ENCODE measurements at places on chromosomes 16 and 17.

- no peak for DNase-seq
These were observed 7.0 kb downstream of the FBF1 start for GRCh38 chr17:75933808-75934207.

DNA sequence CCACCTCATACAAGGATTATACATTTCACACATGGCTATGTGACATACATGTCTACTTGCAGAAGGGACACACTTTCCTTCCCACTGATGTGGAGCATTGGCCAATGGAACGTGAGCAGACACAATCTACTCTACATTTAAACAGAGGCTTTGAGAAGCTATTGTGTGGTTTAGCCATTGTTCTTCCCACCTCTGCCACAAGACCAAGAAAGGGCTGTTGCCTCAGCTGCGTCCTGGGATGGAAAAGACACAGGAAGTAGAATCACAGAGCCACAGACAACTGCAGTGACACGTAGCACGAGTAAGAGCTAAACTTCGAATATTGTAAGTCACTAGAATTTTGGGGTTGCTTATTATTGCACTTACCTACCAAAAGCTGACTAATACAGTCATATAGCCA lies 33.3 kb downstream of the PRKCB start:
- peak; percentile 27 for DNase-seq

- peak; percentile 78 for DNase-seq
These were observed 25.9 kb upstream of the APOH start for GRCh38 chr17:66255112-66255511.

GRCh38 chr17:70276906-70277305 lies 107.6 kb downstream of the KCNJ2 start:
- DNase-seq: no peak

- DNase-seq: peak; percentile 80
These were observed 11.4 kb upstream of the TCAP start for GRCh38 chr17:39653662-39654331.

- no peak for DNase-seq
These were observed 755 bp downstream of the RPL3L start for GRCh38 chr16:1953734-1954133.

- no peak for DNase-seq
These were observed 5.0 kb upstream of the ARHGAP27 start for GRCh38 chr17:45437465-45438283.

DNA sequence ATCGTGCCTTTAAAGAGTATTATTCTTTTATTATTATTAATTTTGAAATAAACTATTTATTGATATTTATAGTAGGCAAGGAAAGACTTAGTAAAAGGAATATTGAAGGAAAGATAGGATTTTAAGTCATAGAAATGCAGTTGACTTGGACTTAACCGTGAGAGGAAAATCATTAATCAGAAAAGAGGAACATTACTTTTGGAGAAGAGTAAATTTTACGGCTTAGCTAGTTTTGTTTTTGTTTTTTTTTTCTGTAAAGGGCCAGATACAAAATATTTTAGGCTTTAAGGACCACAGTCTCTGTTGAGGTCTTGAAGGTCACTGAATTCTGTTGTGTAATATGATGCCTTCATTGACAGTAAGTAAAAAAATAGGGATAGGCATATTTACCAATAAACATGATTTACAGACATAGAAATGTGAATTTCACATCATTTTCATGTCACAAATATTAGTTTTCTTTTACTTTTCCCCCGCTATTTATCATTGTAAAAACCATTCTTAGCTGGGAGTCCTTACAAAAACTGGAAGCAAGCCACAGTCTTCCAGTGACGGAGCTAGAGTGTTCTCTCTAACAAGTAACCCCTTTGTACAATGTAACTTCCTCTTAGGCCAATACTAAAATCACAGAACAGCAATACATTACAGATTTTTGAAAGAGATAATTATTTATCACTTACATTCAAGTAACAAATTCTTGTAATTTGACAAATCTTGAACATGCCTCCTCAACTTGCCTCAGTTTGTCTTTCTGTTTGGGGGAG lies 2.3 kb upstream of the KCNJ16 start:
- no peak for DNase-seq

Measured in CD4-positive, alpha-beta T cell treated with Interleukin-2 at 100 ng/mL for 4 hours (primary cell).